Posterior cingulate gyrus (tissue), 11 donors: ENCODE measurements at places on chromosomes 12 and 14.

GRCh38 chr12:48882315-48882687 is 16.6 kb upstream of the RND1 start:
- DNase-seq: no peak

- DNase-seq: no peak
Measured at GRCh38 chr12:1204581-1205121, 213.6 kb downstream of the ERC1 start.

DNA sequence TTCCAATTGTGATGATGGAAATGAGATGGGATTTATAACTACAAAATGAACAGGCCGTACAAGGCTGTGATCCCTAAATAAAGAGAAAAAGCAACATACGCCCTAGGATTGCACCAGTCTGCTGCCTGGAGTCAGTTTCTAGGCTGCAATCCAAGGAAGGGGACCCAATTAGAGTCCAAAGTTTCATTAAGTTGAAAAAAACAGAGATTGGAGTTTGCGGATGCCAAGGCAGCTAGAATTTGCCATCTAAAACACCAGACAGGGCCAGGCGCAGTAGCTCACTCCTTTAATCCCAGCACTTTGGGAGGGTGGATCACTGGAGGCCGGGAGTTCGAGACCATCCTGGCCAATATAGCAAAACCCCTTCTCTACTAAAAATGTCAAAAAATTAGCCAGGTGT is 661.0 kb downstream of the RPS29 start:
- peak; percentile 55 for DNase-seq

- DNase-seq: no peak
Measured at GRCh38 chr14:69471916-69472315, 12.6 kb upstream of the PLEKHD1 start.

DNA sequence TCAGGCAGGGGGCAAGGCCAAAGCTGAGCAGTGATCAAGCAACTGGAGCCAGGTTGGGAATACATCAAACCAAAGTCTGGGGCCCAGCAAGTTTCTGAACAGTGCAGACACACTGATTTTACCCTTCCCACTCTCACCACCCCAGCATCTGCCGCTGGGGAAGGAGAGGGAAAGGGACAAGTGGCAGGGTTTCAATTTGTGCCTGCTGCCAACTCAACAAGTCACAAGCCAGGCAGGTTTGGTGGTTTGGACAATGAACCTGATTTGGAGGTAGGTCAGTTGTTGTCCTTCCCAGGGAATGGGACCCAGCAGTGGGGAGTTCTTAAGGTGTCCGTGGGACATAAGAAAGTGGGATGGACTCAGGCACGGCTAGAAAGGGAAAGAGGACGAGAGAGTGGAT is 151.9 kb upstream of the NOS1 start:
- no peak for DNase-seq

GRCh38 chr14:52131640-52132320 is 62.9 kb upstream of the NID2 start:
- DNase-seq: peak; percentile 88
